ENCODE measurements at places on chromosomes 11 and 22.

DNA sequence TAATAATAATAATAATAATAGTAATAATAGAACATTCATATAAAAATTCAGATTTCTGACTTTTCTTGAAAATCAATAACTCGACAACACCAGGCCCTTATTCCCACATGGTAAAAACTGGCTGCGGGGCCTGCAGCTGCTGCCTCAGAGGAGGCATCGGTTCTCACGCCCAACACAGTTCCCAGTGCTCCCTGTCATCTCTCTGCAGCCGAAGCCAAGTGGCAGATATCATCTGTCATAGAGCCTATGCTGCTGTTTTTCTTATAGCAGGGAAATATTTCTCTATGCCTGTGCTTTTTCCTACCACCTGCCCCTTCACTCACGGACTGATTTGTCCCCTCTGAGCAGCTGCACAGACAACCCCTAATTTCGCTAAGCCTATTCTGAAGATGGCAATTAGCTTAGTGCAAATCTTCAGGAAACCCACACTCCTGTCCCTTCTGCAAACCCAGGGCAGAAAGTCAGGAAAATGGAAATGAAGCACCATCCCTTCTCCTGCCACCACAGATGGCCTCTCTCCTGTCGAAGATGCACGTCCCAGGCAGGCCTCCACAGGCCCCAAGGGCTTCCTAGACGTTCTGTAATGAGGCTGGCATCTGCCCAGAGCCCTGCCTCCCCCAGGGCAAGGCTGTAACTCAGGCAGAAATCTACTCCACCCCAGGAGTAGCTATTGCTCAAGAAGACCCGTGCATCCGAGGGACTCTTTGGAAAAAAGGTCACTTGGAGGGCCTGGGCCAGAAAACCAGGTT is 66.7 kb downstream of the SYN3 start:
- no peak for DNase-seq

DNA sequence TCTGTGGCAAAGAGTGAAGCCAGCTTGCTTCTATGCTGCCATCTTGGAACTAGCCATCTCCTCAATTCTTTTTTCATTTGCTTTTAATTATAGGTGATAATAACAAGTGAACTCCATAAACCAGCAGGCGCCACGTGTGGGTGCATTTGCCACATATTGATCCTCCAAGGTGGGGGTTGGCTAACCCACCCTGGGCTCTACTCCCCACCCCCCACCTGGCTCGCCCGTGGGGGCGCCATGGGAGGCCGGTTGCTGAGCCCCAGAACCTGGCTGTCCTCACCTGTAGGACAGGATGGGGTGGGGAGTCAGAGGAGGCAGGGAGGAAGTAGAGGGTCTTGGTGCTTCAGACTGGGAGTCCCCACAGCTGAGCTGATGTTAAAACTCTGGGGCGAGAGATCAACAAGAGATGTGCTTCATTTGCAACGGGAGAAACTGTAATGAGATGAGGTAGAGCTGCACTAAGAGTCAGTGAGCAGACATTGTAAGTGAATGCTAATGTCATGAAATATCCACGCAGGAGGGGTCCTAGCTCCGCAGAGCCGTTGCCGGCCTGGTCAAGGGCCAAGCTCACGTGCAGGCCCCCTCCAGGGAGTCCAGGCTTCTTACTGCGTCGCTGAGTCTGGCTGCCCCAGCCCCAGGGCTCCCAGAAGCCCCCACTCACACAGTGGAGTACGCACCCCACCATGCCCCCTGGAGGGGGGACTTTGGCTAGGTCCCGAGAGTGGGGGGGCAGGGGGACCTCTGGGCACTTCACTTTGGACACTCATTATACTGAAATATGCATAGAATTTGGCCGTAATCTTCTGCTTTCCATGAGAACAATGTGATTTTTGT is 59.4 kb downstream of the BRD1 start:
- no peak for DNase-seq

- DNase-seq = no peak
Observed at GRCh38 chr11:34208266-34209135, 103.1 kb downstream of the NAT10 start.

DNA sequence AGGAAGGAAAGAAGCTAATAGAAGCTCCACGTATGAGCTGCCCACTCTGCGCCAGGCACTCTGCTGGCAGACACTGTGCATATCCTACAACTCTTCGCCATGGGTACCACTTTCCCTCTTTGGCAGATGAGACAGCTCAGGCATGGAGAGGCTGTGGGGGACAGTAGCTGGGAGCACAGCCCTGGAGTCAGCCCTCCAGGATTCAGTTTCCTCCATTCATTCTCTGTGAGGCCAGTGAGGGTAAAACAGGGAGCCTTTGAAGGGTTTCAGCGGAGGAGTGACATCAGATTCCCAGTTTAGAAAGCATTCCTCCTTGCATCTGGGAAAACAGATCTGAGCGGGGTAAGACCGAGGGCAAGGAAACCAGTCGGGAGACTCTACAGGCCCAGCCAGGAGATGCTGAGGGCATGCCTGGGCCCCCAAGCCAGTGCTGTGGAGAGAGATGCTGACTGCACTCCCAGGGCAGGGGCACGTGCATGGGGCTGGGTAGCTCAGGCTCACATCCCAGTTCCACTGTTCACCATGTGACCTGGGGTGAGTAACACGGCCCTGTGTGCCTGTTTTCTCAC is 58.3 kb upstream of the EMID1 start:
- no peak for DNase-seq

- no peak for DNase-seq
Observed at GRCh38 chr11:69260622-69261021, 33.3 kb upstream of the MYEOV start.

DNA sequence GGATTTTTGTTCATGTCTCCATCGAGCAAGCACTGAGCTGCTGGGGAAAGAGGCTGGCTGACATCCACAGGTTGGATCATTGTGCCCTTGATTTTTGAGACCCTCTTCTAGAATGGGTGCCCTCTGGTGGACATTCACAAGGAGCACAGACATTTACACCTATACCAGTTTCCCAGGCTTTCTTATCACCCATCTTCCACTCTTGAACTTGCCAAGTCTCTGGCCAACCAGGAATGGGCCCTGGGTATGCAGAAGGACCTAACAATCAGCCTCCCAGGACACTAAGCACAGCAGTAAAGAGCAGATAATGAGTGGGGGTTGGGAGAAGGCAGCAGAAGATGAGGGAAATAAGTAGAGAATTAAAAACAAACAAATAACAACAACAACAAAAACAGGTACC is 5.7 kb upstream of the INTS4 start:
- peak; percentile 21 for DNase-seq

- DNase-seq = no peak
Observed at GRCh38 chr11:112404112-112404511, 143.5 kb upstream of the PLET1 start.

GRCh38 chr11:113874581-113875233 is 665 bp downstream of the USP28 start:
- DNase-seq = peak; percentile 6

- no peak for DNase-seq
Observed at GRCh38 chr22:35089139-35089538, 23.2 kb downstream of the ISX start.

DNA sequence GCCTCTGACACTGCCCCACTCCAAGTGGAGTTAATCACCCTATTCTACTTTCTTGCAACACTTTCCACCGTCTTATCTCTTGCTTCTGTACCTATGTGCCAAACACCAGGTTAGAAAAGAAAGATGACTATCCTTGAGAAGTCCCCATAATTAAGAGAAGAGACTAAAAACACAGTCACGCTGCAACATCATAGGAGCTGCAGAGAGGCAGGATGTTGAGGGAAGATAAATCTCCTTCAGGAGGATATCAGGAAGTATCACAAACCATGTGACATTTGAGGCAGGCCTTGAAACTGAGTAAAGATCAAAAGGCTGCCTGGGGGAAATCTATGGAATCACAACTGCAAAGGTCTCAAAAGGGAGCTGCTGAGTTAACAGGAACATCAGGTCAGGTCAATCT is 24.8 kb downstream of the GAB2 start:
- DNase-seq = no peak

GRCh38 chr11:67303132-67303834 is at the start of gene SSH3:
Gene SSH3 (plus strand): TSS chr11:67303530. CDS start chr11:67303626, 96 bp downstream.
- peak; percentile 44 for DNase-seq

GRCh38 chr11:45320371-45320770 is 34.2 kb upstream of the SYT13 start:
- DNase-seq = no peak

- no peak for DNase-seq
Observed at GRCh38 chr11:132439711-132440255, 1069.4 kb downstream of the NTM start.

GRCh38 chr11:10305964-10306918 is 1.4 kb downstream of the ADM start:
- DNase-seq = no peak

All from stimulated activated CD4-positive, alpha-beta T cell treated with anti-CD3 and anti-CD28 coated beads, TNF-alpha, amount 100 ng/mL, for 24 hours (primary cell).